Activated CD8-positive, alpha-beta T cell treated with anti-CD3 and anti-CD28 coated beads for 36 hours (primary cell): ENCODE measurements at places on chromosomes 5 and 9. TPM values are rescaled to one million over a fixed set of nuclear protein-coding genes. Genes with fewer than 3 reads are reported as not detected.

DNA sequence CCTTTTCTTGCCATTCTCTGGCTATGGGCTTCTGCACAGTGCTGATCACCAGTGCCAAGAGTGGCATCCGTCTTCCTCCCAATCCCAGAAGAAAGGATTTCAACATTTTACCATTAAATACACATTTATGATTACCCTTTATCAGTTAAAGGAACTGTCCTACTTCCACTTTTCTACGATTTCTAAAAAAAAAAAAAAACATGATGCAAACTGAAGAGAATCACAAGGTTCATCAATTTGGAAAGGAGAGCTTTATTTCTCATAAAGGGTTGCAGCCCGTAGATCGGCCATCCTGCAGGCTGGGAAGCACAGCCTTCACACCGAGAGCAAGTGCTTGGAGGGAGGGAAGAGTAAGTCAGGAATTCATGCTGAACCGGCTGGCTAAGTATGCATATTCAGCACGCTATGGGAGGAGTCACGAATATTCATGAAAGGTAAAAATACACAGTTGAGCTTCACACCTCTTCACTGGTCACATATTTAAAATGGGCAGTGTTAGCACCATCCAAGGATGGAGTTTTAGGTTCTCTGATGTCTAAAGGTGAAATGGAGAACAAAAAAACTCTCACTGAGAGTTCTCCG, 52.5 kb upstream of the SEMA4D start:
- no peak overlapping the region for H3K4me3 ChIP-seq
- DNase-seq: no peak
- no peak overlapping the region for H3K27ac ChIP-seq
- peaks cover 6% of the 10 kb centered on the region for H3K36me3 ChIP-seq

- no peak overlapping the region for H3K27ac ChIP-seq
- DNase-seq: no peak
- H3K4me3 ChIP-seq: no peak overlapping the region
Measured at GRCh38 chr9:76419782-76420380, 25.7 kb upstream of the RFK start.

DNA sequence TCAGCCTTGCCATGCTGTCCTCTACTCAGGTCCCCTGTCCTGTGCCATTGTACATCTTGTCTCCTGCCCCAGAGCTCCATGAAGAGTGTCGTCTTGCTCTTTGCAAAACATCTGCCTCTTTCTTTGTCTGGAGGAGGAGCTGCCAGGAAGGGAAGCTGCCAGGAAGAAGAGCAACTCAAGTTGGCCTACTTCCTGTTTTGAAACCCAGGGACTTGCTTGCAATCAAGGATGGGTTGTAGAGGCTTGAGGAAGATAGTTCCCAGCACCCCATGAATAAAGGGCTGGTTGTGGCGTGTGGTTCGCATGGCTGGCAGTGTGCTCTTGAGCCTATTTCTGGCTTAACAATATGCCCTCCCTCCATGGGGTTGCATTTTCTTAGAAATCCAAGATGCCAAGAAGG, 53.0 kb upstream of the CPEB4 start:
- no peaks in the 10 kb centered on the region for H3K36me3 ChIP-seq
- no peak for DNase-seq
- no peaks in the 10 kb centered on the region for H3K27me3 ChIP-seq
- H3K4me3 ChIP-seq: no peak overlapping the region
- no peak overlapping the region for H3K27ac ChIP-seq

DNA sequence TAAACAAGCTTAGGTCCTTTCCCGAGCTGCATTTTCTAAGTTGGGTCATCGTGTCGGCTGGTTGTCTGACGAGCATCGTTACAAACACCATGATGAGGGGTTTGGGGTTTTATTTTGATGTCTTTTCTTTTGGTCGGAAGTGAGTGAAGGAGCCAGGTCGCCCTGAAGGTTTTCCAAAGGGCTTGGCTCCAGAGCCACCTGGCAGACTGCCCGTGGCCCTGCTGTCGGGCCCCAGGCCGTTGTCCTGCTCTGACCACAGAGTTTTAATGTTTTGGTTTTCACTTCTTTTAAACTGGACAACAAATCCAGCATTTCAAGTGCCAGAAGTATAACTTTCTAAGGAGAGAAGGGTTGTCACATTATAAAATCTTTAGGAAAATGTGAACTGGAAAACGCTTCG, 42.3 kb downstream of the TENT4A start:
- no peak for DNase-seq
- H3K36me3 ChIP-seq: peaks cover 54% of the 10 kb centered on the region
- H3K4me3 ChIP-seq: no peak overlapping the region
- no peak overlapping the region for H3K27ac ChIP-seq
- no peaks in the 10 kb centered on the region for H3K27me3 ChIP-seq

GRCh38 chr5:104569621-104570020, 1007.0 kb upstream of the NUDT12 start:
- no peak overlapping the region for H3K27ac ChIP-seq
- no peak overlapping the region for H3K4me3 ChIP-seq
- DNase-seq: no peak
- no peaks in the 10 kb centered on the region for H3K36me3 ChIP-seq
- no peaks in the 10 kb centered on the region for H3K4me1 ChIP-seq
- H3K27me3 ChIP-seq: no peaks in the 10 kb centered on the region

DNA sequence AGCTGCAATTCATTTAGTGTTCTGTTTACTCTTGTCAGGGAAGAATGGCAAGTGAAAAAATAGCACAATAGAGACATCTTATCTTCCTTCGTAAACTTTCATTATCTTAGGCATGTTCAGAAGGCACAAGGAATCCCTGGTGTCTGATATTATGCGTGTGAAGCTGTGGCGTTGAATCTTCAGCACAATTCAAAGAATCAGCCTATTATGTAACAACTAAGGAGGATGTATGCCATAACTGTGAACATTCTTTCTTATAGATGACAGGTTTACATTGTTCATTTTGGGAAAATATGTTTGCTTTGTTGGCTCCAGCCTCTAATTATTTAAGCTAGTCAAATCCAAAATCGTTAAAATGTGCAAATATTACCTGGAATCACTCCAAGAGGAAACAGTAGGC, 446.1 kb downstream of the ANXA1 start:
- H3K36me3 ChIP-seq: no peaks in the 10 kb centered on the region
- no peaks in the 10 kb centered on the region for H3K27me3 ChIP-seq
- no peak overlapping the region for H3K27ac ChIP-seq
- DNase-seq: no peak
- H3K4me1 ChIP-seq: no peaks in the 10 kb centered on the region

GRCh38 chr5:78905084-78905938, 79.8 kb downstream of the ARSB start:
- DNase-seq: no peak
- no peak overlapping the region for H3K4me3 ChIP-seq
- no peaks in the 10 kb centered on the region for H3K27me3 ChIP-seq
- peaks cover 3% of the 10 kb centered on the region for H3K36me3 ChIP-seq
- H3K4me1 ChIP-seq: peaks cover 8% of the 10 kb centered on the region
- no peak overlapping the region for H3K27ac ChIP-seq

GRCh38 chr9:4964540-4964939, 20.5 kb upstream of the JAK2 start:
- H3K4me1 ChIP-seq: peaks cover 40% of the 10 kb centered on the region
- H3K27me3 ChIP-seq: no peaks in the 10 kb centered on the region
- no peak overlapping the region for H3K4me3 ChIP-seq
- no peak for DNase-seq
- peaks cover 8% of the 10 kb centered on the region for H3K36me3 ChIP-seq
- H3K27ac ChIP-seq: no peak overlapping the region

DNA sequence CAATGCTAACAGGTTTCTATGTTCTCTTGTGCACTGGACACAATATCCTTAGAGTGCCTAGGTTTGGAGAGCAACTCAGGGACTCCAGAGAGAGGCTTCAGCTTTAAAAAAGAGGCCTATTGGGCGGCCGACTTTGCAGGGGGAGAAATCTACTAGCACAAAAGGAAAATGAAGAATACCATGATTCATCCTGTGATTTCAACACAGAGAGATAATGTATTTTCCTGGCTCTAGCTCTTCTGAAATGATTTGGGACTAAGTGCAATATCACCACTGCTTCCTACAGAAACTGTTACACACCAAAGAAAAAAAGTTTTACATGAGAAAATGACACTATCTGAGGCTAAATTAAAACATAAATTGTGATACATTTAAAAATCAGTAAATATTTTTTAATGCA, 146.1 kb upstream of the TSLP start:
- no peak for DNase-seq
- no peaks in the 10 kb centered on the region for H3K4me1 ChIP-seq
- H3K27me3 ChIP-seq: peaks cover 9% of the 10 kb centered on the region
- H3K27ac ChIP-seq: no peak overlapping the region
- no peak overlapping the region for H3K4me3 ChIP-seq

- H3K27ac ChIP-seq: no peak overlapping the region
- H3K4me3 ChIP-seq: no peak overlapping the region
- H3K27me3 ChIP-seq: no peaks in the 10 kb centered on the region
- peaks cover 23% of the 10 kb centered on the region for H3K4me1 ChIP-seq
- peaks cover 30% of the 10 kb centered on the region for H3K36me3 ChIP-seq
- peak; percentile 77 for DNase-seq
Measured at GRCh38 chr5:151770383-151771258, 1.1 kb upstream of the G3BP1 start.

- H3K27me3 ChIP-seq: peaks cover 15% of the 10 kb centered on the region
- no peaks in the 10 kb centered on the region for H3K36me3 ChIP-seq
- DNase-seq: no peak
- H3K4me3 ChIP-seq: no peak overlapping the region
- no peaks in the 10 kb centered on the region for H3K4me1 ChIP-seq
Measured at GRCh38 chr9:87107072-87107471, 159.8 kb upstream of the GAS1 start.

DNA sequence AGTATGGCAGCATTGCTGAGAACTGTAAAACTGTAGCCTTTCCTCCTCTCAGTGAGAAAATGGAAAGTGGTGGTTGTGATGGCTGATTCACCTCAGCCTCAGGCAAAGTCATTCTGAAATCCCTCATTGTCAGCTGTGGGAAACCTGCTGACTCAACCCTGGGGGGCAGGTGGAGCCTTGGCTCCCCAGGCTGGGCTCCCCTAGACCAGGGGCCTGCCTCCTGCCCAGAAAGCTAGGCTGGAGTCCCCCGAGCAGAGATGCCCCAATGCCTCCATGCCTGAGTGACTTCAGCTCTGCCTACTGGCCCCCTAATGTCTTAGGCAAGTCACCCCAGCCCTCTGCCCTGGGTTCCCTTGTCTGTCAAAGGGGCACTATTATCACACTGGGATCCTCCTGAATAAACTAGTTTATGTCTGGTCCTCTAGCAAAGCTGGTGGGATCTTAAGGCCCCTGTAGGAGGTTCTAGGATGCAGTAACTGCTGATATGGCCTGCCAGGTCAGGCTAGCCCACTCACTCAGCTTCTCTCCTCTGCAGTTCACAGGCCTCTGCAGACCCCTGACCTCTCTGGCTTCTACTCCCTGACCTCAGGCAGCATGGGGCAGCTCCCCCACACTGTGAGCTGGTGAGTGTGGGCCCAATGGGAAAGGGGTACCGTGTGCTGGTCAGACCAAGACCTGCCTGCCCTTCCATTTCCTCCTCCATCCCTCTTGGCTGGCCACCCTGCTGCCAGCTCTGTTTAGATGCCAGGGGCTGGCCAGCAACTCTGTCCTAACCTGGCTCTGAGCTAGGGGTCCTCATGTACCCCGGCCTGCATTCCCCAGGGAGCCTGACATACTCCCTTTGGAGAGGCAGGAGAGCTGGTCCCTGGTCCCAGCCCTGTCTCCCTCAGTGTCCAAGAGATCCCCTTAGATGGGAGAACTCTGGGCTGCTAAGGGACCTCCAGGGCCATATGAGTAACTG, 24.2 kb downstream of the TCF7 start:
- DNase-seq: peak; percentile 90
- peak overlapping the region; percentile 89 for H3K27ac ChIP-seq
- H3K36me3 ChIP-seq: peaks cover 47% of the 10 kb centered on the region

DNA sequence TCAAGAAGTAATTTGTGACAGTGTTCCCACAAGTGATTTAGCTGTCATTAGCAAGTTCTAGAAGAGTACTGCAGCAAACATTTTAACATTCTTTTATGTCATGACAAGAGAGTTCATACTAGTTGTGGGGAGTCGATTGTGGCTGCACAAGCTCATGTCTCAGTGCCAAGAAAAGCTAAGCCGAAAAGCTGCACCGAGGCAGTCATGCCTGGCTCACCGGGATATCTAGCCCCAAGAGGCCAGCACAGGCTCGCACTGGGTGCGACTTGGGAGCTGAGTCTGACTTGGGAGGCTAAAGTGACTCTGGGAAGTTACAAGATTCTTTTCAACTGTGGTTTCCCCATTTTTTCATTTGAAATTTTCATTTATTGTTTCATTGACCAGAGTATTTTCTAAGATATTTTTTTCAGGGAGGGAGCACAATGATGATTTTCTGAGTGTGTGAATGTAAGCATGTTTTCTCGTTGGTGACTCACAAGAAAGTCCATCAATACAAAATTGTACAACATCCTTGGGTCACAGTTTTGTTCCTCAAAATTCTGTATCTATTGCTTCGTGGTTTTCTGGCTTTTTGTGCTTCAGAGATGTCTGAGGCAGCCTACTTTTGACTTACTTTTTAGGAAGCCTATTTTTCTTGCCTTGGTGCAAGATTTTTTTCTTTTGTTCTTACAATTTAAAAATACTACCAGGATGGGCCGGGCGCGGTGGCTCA, 18.7 kb downstream of the CAST start:
- H3K27me3 ChIP-seq: no peaks in the 10 kb centered on the region
- no peak for DNase-seq
- H3K4me1 ChIP-seq: peaks cover 16% of the 10 kb centered on the region
- H3K4me3 ChIP-seq: no peak overlapping the region

The NUDT12 gene
- total RNA-seq: 2.7 TPM

The SLC45A2 gene
- not detected for total RNA-seq

The CTNND2 gene
- not detected for total RNA-seq

The C9orf50 gene
- total RNA-seq: not detected

The SOX30 gene
- total RNA-seq: 0.11 TPM

The ZBED3 gene
- total RNA-seq: 6.8 TPM

The PGM5 gene
- not detected for total RNA-seq

The IFNB1 gene
- 0.87 TPM for total RNA-seq
